EH (cell line): ENCODE measurements at places on chromosomes 16 and 17.
A peak's percentile ranks its signal among the peaks of the same experiment; 100 is the strongest.

DNA sequence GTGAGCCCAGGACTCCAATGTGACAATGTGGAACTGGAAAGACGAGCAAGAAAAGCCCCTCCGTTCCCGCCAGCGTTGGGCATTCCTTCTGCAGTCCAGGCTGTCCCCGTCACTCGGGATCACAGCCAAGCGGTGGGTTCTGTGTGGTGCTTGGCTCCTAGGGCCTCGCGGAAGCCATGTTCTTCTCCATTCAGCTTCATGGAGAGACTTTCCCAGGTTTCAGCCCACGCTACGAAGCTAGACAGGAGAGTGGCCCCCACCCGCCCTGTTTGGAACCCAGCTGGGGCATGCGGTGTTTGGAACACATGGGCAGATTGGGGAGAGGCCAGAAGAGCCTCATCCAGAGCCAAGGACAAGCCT, 5.8 kb downstream of the LMF1 start:
- DNase-seq: no peak

- DNase-seq: no peak
Measured at GRCh38 chr17:17343896-17344506, 40.8 kb downstream of the NT5M start.

DNA sequence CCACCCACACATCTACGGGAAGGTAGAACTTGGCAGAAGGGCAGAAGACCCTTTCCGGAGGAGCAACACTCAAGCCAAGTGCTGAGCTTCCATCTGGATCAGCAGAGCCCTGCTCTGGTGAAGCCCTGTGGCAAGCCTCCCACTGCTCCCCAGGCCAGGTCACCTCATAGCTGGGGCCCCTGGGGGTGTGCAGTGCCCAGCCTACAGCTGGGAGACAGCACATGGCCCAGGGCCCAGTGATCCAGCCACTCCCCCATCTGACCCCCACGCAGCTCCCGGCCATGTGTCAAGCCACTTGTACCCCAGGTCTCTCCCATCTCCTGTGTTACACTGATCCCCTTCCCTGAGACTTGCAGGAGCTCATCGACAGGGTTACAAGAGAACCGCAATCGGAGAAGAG, 95.7 kb downstream of the RBFOX3 start:
- no peak for DNase-seq

GRCh38 chr17:44747566-44747965, 11.2 kb upstream of the ADAM11 start:
- DNase-seq: no peak

GRCh38 chr17:41629826-41630670, 5.7 kb upstream of the KRT17 start:
- DNase-seq: no peak

DNA sequence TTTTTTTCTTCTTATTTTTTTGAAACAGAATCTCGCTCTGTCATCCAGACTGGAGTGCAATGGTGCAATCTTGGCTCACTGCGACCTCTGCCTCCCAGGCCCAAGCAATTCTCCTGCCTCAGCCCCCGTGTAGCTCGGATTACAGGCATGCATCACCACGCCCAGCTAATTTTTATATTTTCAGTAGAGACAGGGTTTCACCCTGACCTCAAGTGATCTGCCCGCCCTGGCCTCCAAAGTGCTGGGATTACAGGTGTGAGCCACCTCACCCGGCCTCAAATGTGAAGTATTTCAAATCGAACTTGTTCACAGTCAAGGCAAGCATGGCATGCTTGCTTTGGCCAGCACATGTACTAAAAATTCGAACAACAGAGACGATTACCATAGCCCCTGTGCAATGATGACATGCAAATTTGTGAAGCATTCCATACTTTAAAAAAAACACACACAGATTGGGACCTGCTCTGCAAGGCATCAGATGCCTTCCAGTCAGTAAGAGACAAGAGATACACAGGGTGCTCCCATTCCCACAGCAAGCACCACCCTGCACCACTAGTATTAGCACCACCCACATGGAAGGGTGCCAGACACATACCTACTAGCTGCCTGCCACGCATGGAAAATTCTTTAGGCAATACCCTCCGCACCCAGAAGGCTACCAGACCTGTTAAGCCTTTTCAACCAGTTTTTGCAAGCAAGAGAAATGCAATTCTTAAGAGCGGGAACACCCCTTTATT, 47.2 kb downstream of the ANKRD11 start:
- DNase-seq: peak; percentile 79

DNA sequence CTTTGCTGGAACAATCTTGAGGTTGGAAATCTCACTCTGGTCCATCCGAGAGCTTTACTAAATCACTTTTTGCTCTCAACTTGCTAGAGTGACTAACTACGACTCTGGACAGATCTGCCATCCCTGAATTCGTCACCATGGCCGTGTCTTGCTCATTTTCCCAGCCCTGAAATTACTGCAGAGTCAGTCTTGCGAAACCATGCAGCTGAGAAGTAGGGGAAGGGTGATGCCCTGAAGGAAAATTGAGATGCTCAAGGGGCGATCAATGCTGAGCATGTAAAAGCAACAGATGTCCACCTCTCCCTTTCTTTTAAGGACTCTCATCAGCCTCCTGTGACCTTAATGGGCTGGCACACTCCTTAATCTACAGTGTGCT, 18.8 kb downstream of the PCTP start:
- peak; percentile 88 for DNase-seq

- DNase-seq: no peak
Measured at GRCh38 chr17:30398328-30399041, 19.8 kb downstream of the CPD start.

- DNase-seq: no peak
Measured at GRCh38 chr16:2979669-2980226, 498 bp downstream of the PKMYT1 start.

GRCh38 chr17:59331929-59332748, 684 bp downstream of the YPEL2 start:
- peak; percentile 42 for DNase-seq

- no peak for DNase-seq
Measured at GRCh38 chr16:56931271-56931891, 561 bp upstream of the HERPUD1 start.

GRCh38 chr17:8248751-8249607, at the start of gene PFAS:
TSS of gene PFAS (plus strand) at chr17:8249289. CDS start at chr17:8253938, 4,649 bp downstream.
- peak; percentile 89 for DNase-seq

DNA sequence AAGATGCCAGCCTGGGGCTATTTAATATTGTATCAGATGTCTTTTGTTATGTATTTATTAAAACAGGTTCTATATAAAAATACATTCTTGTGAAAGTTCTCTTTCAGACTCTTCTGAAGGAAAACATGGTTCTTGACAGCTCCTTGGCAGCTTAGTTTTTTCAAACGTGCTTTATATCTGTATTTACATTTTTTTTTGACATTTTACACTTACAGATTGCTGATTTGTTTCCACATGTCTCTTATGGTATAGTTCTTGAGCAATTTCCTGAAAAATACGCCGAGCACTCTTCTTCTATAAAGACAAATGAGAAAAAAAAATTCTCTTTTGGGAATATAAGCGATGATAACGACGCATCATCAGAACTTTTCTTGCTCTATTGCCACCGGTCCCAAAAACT, 9.5 kb downstream of the IGSF6 start:
- DNase-seq: no peak

DNA sequence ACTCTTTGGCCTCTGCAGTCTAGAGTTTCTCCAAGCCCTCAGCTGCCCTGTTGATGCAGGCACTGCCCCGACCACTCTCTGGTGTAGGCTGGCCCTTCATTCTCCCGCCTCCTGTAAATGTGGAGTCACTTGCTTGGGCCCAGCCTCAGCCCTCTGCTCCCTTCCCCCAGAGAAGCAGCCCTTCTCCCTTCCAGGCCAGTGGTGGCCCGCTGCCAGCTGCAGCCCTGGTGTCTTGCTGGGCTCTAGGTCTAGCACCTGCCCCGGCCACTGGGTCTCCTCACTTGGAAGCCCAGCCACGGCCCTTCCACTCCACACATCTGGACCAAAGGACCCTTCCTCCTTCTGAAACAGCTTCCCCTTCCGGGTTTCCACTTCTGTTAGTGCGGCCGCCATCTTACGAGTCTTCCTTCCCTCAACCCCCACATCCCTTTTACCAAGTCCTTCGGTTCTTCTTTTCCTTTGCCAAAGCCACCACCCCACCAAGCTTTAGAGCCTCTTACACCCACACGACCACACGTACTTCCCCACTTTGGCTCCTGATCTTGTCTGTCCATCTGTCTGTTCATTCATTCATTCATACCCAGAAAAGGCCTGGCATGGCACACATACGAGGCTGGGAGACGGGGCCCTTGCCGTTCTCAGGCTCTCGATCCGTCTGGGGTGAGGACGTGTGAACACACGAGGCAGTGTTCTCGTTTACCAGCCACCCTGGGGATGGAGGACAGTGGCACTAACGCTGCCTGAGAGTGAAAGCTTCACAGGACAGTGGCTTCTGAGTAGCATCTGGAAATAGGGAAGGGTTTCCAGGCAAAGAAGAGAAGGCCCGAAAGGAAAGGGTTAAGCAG, 68.0 kb downstream of the ABR start:
- no peak for DNase-seq

DNA sequence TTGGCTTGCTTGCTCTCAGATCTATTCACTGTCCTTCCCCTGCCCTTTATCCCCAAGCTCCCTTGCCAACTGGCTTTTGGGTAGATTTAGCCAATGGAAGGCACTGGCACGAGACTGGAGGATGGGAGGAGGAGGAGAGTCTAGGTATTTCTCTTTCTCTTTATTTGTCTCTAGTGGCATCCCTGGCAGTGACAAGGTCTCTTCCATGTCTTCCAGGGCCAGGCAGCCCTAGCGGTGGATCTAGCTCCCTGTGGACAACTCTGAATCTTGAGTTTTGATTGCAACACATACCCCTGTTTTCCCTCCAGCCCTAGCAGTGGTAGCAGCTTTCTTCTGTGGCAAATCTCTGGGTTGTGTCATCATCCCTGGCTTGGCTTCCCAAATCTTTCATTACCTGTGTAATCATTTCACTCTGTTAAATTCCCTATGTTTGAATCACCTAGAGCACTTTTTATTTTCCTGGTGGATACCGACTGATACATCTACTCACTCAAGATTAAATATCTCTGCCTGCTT, 171.1 kb upstream of the IRX6 start:
- no peak for DNase-seq

DNA sequence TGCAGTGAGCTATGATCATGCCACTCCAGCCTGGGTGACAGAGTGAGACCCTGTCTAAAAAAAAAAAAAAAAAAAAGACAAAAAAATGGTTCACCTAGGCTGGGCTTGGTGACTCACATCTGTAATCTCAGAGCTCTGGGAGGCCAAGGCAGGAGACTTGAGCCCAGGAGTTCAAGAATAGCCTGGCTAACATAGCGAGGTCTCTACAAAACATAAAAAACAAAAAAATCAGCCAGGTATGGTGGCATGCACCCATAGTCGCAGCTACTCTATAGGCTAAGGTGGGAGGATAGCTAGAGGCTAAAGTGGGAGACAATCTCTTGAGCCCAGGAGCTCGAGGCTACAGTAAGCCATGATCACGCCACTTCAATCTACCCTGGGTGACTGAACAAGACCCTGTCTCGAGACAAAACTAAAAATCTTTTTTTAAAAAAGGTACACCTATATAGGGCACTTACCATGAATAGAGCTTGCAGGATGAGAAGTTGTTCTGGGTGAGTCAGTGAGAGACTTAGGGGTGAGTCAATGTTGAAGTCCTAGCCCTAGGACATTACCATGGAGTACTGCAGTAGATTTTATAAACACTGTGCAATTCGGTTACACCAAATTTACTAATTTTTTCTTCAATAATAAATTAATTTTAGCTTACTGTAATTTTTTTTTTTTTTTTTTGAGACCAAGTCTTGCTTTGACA, 19.0 kb downstream of the USP32 start:
- DNase-seq: peak; percentile 84

GRCh38 chr17:41073676-41074075, 8.0 kb upstream of the KRTAP2-4 start:
- DNase-seq: no peak

GRCh38 chr16:31877876-31878642, 4.5 kb downstream of the ZNF267 start:
- no peak for DNase-seq

DNA sequence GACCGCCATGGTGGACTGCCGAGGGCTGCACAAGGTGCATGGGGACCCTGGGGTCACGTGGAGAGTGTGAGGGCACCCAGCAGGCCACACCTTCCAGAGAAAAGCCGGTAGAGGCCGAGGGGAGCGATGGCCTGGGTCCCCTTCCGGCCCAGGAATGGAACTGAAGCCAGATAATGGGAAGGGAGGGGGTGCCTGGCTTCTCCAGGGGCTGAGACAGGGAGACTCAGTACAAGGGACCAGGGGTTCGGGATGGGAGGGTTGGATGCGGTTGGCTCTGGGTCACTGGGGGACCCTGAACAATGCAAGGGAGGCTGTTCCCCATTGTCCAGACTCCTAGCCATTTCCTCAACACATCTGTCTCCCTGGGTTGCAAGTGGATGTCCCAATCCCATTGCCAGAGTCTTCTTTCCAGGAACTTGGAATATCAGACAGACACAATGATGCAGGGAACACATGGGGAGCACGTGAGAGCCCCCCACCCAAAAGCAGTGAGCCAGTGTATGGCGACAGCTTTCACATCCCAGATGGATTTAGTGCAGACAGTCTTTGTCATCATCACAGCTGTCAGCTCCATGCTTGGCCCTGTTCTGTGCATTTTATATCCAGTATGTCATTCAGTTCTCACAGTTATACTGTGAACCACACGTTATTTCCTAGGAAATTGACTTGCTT, 23.6 kb upstream of the DNAI2 start:
- DNase-seq: no peak

- DNase-seq: no peak
Measured at GRCh38 chr17:59530531-59530930, 34.9 kb upstream of the DHX40 start.

DNA sequence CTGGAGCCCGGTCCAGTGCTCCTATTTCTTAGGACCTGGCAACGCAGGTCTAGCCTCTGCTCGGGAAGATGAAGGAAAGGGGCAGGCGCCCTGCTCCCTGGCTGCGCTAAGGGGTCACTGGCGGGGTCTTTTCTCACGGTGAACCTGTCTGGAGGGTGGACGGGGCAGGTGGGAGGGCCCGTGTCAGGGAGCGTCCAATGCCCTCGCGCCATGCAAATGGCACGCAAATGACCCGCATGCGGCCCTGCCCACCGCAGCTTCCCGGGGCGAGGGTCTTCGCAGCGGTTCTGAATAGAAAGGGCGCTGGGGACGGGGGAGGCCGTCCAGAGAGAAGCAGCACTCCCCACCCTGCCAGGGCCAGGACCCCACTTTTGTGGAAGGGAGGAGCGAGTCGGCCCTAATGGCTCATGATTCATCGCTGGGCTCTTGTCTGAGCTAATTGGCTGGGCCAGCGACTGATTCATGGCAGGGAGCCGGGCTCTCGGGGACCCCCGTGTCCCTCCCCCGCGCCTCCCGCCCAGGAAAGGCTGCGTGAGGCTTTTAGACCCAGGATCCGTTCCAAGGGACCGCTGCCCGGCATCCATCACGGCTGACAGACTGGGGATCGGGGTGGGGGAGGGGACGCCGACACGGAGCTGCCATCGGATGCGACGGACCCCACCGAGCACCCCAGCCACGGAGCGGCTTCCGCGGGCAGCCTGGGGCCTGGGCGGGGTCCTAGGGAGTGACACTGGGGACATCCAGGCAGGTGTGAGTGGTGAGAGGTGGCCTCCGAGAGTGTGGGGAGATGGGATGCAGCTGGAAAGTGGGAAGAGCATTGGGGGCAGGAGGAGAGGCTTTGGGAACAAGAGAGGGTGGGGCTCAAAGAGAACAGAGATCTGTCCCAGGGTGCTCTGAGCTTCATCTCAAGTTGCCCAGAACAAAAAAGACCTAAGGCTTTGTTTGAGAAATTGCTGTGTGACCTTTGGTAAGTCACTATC, 25.0 kb upstream of the NGFR start:
- no peak for DNase-seq

GRCh38 chr16:82695806-82696205, 69.0 kb downstream of the CDH13 start:
- no peak for DNase-seq

GRCh38 chr17:17570140-17570797, 21.2 kb downstream of the PEMT start:
- peak; percentile 61 for DNase-seq
